ENCODE measurements at places on chromosomes 11 and 22. TPM values are rescaled to one million over a fixed set of nuclear protein-coding genes. Genes with fewer than 3 reads are reported as not detected.

The ANO3 gene
- total RNA-seq: 0.19 TPM

The PISD gene
- total RNA-seq: 62.5 TPM

The DAGLA gene
- total RNA-seq: 1.8 TPM

The APOA4 gene
- total RNA-seq: not detected

The FOLR3 gene
- 0.49 TPM for total RNA-seq

DNA sequence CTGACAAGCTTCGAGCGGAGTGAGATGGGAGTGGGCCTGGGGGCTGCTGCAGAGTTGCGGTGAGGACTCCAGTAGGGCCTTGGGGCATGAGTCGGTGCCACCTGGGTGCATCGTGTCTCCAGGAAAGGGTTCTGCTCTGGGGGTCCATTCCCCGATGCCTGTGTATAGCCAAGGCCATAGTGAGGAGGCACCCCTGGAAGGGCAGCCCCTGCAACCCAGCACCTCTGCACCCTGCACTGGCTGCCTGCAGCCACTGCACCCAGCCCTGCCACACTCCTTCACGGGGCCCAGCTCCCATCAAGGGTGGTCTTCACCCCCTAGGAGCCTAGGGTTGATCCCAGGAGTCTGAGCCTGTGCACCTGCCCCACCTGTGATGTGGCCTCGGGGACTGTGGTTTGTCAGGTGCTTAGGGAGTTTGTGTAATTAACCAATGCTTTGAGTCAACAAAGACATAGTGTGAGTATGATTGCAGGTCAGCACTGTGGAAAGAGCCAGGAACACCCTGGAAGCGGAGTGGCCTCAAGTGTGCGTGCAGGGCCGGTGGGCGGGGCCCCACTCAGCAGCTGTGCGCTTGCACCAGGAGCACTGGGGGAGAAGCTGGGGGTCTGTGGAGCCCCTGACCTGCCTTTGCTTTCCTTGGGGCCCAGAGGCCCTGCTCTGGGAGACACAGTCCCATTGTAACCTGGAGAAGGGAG, 1299.3 kb downstream of the BRD1 start:
- DNase-seq: no peak

DNA sequence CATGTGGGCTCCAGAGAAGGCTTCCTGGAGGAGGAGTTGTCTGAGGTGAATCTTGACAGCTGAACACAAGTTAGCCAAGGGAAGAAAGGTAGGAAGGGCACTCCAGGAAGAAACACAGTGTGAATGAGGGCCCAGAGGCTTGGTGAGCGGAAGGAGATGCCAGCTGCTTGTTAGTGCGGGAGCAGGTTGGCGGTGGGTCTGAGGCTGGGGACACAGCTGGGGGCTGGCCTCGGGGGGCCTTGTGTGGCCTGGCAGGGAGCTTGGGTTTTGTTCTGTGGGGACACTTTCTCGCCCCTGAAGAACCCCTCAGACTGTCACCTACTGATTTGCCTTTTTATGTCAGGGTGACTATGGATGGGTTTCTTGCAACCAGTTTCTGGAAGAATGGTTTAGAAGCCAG, 160.0 kb downstream of the ST3GAL4 start:
- DNase-seq: no peak

GRCh38 chr11:27241311-27242122, 121.5 kb downstream of the CCDC34 start:
- DNase-seq: no peak

- DNase-seq: no peak
These were observed 13.9 kb downstream of the CRTAM start for GRCh38 chr11:122852074-122852795.

GRCh38 chr11:72018171-72018570, 19.5 kb downstream of the IL18BP start:
- no peak for DNase-seq

- DNase-seq: no peak
These were observed 61.1 kb downstream of the FLRT1 start for GRCh38 chr11:64096835-64097234.

- no peak for DNase-seq
These were observed 408.4 kb downstream of the BUD13 start for GRCh38 chr11:116364348-116364747.

DNA sequence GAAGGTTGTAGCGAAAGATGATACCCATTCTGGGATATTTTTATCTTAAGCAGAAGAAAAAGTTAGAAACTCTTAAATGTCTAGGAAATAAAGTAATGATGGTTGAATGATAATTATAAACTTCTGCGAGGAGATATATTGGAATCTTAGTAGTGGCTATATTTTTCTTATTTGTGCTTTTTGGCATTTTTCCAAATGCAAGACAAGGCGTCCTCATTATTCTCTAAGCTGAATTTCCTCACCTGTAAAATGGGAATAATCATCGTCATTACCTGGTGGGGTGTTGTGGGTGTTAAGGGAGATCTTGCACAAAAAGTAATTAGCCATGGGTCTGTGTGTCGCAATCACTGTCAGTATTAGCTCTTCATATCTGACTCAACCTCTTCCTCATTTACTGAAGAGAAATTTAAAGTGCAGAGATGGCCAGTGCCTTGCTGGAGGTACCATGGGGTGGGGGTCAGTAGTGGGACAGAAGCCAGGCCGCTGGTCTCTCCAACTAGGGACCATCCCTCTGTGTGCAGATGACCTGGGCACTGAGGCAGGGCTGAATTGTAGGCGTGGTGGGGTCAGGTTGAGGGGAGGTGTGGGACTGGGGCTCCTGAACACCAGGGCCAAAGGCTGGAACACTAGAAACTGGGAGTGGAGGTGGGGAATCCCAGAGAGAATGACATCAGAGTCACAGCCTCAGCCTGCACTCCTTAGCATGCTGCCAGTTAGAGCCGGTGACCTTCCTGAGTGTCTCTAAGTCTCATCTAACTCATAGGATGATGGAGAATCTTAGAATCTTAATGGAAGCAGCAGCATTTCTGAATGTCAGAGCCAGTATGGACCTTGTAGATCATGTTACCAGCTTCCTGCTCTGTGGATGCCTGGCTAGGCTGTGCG, 4.1 kb downstream of the PITPNM1 start:
- DNase-seq: no peak

Measured in lower leg skin (tissue), 4 donors.